HT-29 (cell line): ENCODE measurements at places on chromosomes 3 and 15. TPM values are rescaled to one million over a fixed set of nuclear protein-coding genes. Genes with fewer than 3 reads are reported as not detected.

DNA sequence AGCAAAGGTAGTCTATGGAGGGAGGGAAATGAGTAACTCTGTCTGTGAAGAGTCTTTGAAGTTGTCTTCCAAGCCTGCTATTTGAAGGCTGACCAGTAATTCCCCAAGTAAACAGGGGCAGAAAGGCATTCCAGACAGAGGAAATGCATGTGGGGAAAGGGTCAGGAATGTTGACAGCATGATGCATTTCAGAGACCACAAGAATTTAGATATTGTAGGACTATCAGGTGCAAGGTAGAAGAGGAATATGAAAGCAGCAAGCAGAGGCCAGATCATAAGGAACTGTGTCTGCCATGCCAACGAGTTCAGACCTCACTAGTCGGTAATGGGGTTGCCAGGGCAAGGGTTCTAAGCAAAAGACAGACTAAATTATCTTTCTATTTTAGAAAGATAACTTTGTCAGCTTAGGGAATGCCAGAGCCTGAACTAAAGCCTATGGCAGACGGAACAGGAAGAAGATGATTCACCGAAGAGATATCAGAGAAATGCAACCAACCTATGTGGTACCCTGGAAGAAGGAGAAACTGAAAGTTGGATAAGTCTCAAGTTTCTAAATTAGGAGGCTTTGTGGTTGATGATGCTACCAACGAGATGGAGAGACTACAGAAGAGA, 327.0 kb upstream of the RORA start:
- DNase-seq = peak; percentile 80

DNA sequence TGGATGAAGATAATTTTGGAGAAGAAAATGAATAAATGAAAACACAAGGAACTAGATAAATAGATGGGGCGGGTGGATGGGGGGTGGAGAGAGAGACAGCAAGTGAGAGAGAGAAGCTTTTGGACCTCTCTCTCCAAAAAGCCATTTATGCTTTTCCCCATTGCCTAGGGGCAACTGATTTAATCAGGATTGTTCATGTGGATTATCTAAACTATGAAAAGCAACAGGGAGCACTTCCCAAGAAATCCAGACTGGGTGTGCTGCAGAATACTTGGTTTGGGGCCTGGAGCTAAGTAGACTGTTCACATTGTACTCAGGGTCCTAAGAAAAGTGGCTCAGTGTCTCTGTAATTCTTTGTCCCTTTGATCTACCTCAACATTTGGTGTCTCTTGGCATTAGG, 367.0 kb downstream of the TIGIT start:
- no peak for DNase-seq

GRCh38 chr3:171711461-171712170, 98.7 kb downstream of the PLD1 start:
- no peak for DNase-seq

DNA sequence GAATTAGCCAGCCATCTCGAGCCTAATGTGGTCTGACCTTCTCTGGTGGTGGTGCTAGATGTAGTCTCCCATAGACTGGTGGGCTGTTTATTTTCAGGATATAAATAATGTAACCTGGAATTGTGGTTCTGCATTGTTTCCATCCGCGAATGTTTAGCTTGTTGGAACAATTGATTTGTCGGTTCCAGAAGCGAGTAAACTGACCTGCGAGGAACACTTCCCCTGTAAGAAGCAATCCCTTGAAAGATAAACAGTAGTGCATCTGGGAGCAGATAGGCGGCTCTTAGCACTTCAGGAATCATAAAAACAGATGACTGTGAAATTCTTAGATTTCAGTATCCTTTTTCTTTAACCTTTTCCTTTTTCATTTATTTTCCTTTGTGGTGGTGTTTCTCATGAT, 157.8 kb downstream of the GHSR start:
- DNase-seq = no peak

GRCh38 chr3:42696356-42697288, 6.0 kb downstream of the HHATL start:
- no peak for DNase-seq

- DNase-seq = no peak
Observed at GRCh38 chr15:88986949-88987590, 73.9 kb upstream of the MFGE8 start.

GRCh38 chr3:18557216-18557615, 132.1 kb upstream of the SATB1 start:
- no peak for DNase-seq

GRCh38 chr3:294096-294495, 97.5 kb downstream of the CHL1 start:
- no peak for DNase-seq

DNA sequence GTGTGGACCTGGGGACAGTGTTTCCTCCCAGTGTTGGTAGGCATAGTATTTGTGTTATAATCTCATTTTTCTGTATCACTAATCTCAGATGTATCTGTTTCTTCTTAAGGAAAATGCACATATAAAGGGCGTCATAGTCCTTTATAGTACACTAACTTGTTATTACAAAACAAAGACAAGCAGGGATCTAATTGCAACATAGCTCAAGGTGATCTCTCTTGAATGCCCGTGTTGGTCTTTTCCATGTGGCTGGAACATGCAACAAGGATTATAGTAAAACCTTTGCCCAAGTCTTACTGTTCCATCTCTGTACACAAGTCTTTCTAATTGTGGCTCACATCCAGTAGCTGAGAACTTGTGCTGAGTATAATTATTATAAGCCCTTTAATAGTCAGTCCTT, 3.5 kb upstream of the GPR87 start:
- DNase-seq = no peak

- no peak for DNase-seq
Observed at GRCh38 chr3:71400986-71401451, 182.5 kb downstream of the FOXP1 start.

GRCh38 chr3:147680837-147681483, 271.8 kb downstream of the ZIC1 start:
- no peak for DNase-seq

GRCh38 chr3:98513091-98513511, 9.6 kb downstream of the CLDND1 start:
- no peak for DNase-seq

DNA sequence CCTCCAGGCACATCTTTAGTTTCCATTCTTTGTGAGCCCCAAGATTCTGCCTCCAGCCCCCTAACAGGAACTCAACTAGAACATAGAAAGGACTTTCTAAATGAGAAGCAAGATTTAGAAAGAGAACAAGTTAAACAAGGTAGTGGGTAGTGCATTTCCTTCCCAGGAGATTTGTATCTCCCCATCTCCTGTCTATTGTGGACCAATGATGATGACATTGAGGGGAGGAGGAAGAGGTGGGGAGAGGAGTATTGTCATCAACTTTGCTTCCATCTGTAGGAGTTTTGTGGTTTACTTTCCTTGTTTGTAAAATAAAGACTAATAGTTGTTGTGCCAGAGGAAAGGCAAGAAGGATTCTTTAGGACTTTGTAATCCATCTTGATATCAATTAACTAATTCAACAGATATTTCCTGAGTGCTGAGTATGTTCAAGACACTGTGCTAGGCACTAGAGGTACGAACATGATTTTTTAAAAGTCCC, 235.3 kb upstream of the ROPN1 start:
- no peak for DNase-seq

APBA2 gene
- not detected in 2 replicates for total RNA-seq

GOLGA8H gene
- total RNA-seq = not detected in 2 replicates

ARL6IP5 gene
- total RNA-seq = 29.9 and 46.3 TPM in 2 replicates

NOX5 gene
- total RNA-seq = not detected in 2 replicates

ARL14 gene
- total RNA-seq = 4.3 and 7.5 TPM in 2 replicates
